OCI-LY7 (cell line): ENCODE measurements at places on chromosomes 7 and 10. TPM values are rescaled to one million over a fixed set of nuclear protein-coding genes. Genes with fewer than 3 reads are reported as not detected.

DNA sequence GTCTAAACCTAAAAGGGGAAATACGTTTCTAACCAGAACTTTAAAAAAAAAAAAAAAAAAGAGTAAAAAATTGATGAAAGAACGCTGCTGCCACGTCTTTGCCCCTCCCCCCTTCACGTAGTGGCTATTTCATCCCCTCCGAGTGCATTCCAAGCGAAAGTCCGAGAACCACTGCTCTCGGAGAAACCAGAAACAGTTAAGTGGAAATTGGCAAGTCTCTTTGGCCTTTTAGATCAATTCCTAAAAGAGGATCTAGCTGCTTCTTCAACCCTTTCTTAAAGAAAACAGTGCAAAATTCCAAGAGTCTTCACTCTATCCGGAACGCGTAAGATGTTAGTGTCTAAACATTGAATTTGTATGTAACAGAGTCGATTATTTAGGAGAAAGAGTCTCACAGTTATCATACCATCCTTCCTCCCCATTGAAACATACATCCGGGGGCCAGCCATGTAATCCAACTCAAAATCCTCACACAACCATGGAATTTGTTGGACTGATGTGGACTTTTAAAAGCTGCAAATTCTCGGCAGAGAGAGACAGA lies 1.1 kb downstream of the P4HA1 start:
- peak; percentile 52 for DNase-seq

DNA sequence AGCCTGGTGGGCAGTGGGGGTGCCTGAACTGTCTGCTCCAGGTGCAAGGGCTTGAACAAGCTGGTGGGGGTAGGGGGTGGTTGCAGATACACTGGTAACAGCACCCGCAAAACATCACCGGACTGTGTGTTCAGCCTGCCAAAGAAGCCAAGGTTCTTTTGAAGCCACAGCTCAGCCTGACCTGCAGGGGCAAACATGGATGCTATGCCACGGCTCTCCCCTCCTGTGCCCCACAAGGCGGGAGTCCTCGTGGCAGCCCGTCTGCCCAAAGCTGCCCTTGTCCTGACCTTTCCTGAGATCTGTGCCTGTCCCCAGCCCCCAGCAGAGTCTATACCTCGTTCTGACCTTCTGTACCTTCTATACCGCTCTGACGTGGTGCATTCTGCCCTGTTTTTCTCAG lies 285.7 kb downstream of the GLRX3 start:
- DNase-seq = no peak

GRCh38 chr10:89644967-89645741 lies at the start of gene PANK1:
PANK1 (minus strand) TSS chr10:89645242; CDS start chr10:89644891, 351 bp downstream.
- DNase-seq = peak; percentile 76

DNA sequence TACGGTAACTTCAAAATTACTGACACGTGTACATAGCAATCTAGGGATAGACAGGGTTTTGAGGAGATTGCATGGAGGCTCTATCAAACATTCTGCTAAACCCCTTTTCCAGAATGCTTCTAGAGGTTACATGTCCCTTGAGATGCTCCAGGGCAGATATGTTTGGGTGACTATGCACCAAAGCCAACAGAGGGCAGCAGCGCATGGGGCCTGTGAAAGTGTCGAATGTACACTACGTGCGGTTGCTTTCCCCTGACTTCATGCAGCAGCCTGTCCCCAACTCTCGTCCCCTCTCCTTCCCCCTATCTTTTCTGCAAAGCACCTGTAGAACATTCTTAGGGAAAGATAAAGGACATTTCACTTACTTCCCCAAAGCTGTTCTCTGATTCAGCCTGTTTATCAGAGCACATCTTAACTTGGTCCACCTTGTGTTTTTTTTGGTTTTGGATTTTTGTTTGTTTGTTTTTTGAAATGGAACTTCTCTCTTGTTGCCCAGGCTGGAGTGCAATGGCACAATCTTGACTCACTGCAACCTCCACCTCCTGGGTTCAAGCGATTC lies 90.2 kb downstream of the UBE3C start:
- DNase-seq = peak; percentile 37

GRCh38 chr7:15607529-15608210 lies 45.9 kb upstream of the AGMO start:
- DNase-seq = no peak

GRCh38 chr10:131920151-131920550 lies 19.3 kb downstream of the PPP2R2D start:
- DNase-seq = no peak

GRCh38 chr10:105650306-105650705 lies 1009.2 kb downstream of the SORCS3 start:
- no peak for DNase-seq

Gene CARD11
- total RNA-seq = 62.8 and 63.5 TPM in 2 replicates

Gene KIAA1549
- 2.1 and 3.0 TPM in 2 replicates for total RNA-seq

Gene SH2D4B
- not detected in 2 replicates for total RNA-seq

Gene SPDYE2
- total RNA-seq = not detected in 2 replicates
